ENCODE measurements at places on chromosomes 6 and 20. TPM values are rescaled to one million over a fixed set of nuclear protein-coding genes. Genes with fewer than 3 reads are reported as not detected.

The NHLRC1 gene
- 3.5 TPM for total RNA-seq

DNA sequence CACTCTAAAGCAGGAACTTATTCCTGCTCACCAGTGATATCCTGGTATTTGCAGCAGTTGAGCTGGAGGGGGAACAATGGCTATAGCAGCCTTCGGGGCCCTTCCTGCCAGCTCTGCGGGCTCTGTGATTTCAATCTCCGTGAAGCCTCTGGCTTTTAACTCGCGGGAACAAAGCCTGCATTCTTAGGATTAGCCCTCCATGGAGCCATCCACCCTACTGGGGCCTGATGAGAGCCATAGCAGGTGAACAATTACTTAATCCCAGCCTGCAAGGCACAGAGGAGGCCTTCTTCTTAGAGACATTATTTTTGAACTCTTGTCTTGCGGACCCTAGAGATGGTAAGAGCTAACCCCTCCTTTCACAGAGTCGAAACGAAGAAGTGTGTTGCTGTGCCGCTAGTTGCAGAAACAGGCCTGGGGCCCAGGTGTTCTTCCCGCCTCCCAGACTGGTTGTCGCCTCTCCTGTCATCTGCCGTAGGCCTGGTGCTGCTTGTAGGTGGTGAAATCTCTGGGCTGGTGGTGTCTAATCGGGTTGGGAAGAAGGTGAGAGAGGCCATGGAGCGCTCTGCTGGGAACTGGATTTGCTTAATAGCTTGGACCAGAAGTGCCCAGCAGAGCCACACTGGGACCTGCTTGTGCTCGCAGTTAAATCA, 9.7 kb downstream of the GHRH start:
- H3K36me3 ChIP-seq: no peaks in the 10 kb centered on the region
- H3K4me3 ChIP-seq: no peak overlapping the region
- no peaks in the 10 kb centered on the region for H3K27me3 ChIP-seq
- peaks cover 14% of the 10 kb centered on the region for H3K4me1 ChIP-seq
- peak; percentile 56 for DNase-seq

DNA sequence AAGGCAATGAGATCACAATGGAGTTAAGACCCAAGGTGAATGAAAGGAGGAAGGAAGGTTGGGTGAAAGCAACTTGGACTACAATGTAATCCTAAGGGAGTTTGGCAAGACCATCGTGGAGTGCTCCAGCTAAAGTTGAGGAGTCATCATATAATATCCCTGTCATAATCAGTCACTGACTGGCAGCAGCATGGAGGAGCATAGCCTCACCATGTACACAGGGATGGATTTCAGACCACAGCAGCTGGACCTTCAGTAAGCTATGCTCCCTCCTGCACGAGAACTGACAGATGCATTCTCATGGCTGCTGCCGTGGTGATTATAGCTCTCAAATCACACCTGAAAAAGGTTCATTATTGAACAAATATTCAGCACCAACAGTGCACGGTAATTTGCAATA, 43.0 kb downstream of the GOPC start:
- H3K4me3 ChIP-seq: no peak overlapping the region
- H3K27ac ChIP-seq: no peak overlapping the region

The HLA-G gene
- not detected for total RNA-seq

GRCh38 chr6:23228439-23229024, 659.2 kb downstream of the HDGFL1 start:
- H3K4me3 ChIP-seq: no peak overlapping the region
- no peak for DNase-seq
- no peak overlapping the region for H3K27ac ChIP-seq
- no peaks in the 10 kb centered on the region for H3K36me3 ChIP-seq

The PKIB gene
- 4.7 TPM for total RNA-seq

DNA sequence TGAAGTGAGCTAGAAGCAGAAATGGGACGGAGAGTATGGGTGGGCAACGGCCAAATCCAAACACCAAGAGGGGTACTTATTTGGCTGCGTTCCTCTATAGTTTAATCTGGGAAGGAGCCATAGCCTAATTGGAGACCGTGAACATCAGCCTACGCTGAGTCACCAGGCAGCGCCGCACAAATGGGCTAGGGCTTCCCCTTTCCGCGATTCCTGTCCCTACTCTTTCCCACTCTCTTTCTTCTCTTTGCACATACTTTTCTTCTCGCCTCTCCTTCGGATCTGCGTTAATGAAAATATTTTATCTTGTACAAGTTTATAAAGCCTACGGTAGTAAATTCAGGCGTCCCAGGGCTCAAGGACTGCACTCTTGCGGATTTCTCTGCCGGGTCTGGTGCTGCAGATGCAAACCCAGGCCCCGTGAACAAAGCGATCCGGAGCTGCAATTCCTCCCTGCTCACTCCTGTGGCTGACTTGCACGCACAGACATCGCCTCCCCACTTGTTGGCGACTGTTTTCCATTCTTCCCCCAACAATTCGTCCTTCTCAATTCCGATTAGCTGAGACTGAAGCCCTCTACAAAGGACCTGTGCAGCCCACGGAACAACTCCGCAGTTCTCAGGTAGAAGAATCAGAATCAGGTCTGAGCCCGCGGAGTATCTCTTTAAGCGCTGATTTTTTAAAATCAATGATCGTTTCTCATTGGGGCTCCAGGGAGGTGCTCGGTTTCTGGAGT, 4.2 kb upstream of the TBX18 start:
- H3K27ac ChIP-seq: peak overlapping the region; percentile 57
- no peak for DNase-seq
- H3K4me1 ChIP-seq: peaks cover 39% of the 10 kb centered on the region
- H3K4me3 ChIP-seq: peak overlapping the region; percentile 16
- no peaks in the 10 kb centered on the region for H3K36me3 ChIP-seq
- peaks cover 100% of the 10 kb centered on the region for H3K27me3 ChIP-seq

DNA sequence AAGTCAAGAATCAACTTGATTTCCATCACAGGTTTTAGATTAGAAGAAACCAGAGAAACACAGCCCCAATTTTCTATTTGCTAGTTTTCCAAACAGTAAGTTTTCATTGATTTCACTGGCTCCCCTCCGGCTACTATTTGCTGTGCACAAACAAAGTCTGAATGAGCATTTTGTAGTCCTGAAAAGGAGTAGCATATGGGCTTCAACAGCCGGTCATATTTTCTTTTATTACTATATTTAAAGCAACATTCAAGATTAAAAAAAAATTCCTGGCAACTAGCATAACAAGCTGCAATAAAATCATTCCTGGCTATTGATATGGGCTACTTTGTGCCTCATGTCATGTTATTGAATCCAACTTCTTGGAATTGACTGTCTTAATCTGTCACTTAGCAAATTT, 48.3 kb downstream of the CARMIL1 start:
- H3K36me3 ChIP-seq: no peaks in the 10 kb centered on the region
- H3K4me3 ChIP-seq: no peak overlapping the region
- peaks cover 10% of the 10 kb centered on the region for H3K4me1 ChIP-seq
- peak; percentile 56 for DNase-seq

The GTPBP2 gene
- total RNA-seq: 46.6 TPM

The C20orf204 gene
- total RNA-seq: 1.2 TPM

The PLA2G7 gene
- 10.9 TPM for total RNA-seq

The VPS52 gene
- total RNA-seq: 49.3 TPM

DNA sequence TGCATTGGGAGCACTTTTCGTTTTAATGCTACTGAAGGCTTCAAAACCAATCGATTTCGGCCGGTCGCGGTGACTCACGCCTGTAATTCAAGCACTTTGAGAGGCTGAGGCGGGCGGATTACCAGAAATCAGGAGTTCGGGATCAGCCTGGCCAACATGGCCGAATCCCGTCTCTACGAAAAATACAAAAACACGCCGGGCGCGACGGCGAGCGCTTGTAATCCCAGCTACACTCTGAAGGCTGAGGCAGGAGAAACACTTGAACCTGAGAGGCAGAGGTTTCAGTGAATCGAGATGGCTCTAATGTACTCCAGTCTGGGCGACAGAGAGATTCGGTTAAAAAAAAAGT, 58.4 kb downstream of the TRIM38 start:
- H3K36me3 ChIP-seq: no peaks in the 10 kb centered on the region
- H3K27me3 ChIP-seq: no peaks in the 10 kb centered on the region
- peaks cover 37% of the 10 kb centered on the region for H3K4me1 ChIP-seq
- peak overlapping the region; percentile 86 for H3K4me3 ChIP-seq
- peak overlapping the region; percentile 100 for H3K27ac ChIP-seq
- no peak for DNase-seq

The TRIM15 gene
- total RNA-seq: not detected

- H3K27me3 ChIP-seq: no peaks in the 10 kb centered on the region
- no peak overlapping the region for H3K27ac ChIP-seq
- DNase-seq: no peak
- no peaks in the 10 kb centered on the region for H3K36me3 ChIP-seq
These were observed 53.7 kb downstream of the JARID2 start for GRCh38 chr6:15299430-15300131.

- H3K36me3 ChIP-seq: no peaks in the 10 kb centered on the region
- H3K4me3 ChIP-seq: no peak overlapping the region
- H3K27ac ChIP-seq: no peak overlapping the region
- no peaks in the 10 kb centered on the region for H3K4me1 ChIP-seq
These were observed 261.1 kb upstream of the RGS17 start for GRCh38 chr6:153392156-153392555.

The REM1 gene
- 4.0 TPM for total RNA-seq

Measured in spinal cord (tissue), 10 donors.